ENCODE measurements at places on chromosomes 1 and 21.
A peak's percentile ranks its signal among the peaks of the same experiment; 100 is the strongest.

DNA sequence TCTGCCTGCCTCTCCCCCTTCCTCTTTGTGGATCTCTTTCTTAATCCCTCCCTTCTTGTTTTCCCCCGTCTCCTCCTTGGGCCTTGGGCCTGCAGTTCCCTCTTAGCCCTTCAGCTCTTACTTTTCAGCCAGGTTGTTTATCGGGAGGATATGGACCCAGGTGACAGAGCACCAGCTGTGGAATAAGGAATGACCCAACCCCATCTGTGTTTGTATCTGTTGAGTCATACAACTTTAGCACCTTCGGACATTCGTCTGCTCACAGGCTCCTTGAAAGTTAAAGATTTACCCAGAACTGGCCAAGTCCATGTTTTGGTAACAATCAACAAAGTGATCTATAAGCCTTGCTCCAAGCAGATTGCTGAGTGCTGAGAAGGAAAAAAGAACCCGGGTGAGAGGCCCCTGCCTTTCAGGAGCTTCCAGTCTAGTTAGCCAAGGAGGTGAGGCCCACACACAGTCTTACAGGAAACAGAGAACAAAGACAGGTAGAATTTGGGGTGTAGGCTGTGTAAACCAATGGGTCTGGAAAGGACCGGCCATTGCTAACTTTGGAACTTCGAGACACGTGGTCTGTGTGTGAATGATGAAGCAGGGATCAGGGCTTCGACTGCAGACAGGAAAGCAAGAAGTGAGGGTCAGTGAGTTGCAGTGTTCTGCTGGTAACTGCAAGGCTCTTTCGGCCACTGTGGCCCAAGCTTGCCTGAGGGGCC is 66.7 kb upstream of the F3 start:
- no peak for DNase-seq

- no peak for DNase-seq
Observed at GRCh38 chr1:21827141-21827679, 15.1 kb downstream of the LDLRAD2 start.

DNA sequence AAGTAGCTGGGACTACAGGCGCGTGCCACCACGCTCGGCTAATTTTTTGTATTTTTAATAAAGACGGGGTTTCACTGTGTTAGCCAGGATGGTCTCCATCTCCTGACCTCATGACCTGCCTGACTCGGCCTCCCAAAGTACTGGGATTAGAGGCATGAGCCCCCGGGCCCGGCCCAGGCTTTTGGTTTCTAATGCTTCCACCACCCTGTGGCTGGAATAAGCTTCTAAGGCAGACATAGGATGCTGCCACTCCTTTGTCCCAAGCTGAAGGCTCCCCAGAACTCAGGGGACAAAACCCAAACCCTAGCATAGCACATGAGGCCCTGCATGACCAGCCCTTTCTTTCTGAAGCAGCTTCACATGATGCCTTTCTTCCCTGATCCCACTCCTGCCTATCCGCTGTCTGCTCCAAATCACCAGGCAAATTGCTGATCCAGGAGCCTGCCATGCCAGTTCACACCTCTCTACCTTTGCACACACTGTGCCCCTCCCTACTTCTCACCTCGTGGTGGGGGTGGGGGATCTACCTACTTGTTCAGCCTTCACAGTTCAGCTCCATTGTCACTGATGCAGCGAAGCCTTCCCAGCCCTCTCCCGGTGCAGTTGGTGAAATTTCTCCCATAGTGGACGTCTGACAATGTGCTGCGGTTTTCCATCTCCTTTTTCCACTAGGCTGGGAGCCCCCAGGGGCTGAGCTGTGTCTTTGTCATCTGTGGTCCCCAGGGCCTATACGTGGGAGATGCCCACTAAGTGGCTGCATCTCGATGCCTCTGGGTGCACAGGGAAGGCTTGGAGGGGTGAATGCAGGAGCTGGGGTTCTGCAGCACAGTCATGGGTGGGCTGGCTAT is 6.9 kb downstream of the PTPRU start:
- no peak for DNase-seq

DNA sequence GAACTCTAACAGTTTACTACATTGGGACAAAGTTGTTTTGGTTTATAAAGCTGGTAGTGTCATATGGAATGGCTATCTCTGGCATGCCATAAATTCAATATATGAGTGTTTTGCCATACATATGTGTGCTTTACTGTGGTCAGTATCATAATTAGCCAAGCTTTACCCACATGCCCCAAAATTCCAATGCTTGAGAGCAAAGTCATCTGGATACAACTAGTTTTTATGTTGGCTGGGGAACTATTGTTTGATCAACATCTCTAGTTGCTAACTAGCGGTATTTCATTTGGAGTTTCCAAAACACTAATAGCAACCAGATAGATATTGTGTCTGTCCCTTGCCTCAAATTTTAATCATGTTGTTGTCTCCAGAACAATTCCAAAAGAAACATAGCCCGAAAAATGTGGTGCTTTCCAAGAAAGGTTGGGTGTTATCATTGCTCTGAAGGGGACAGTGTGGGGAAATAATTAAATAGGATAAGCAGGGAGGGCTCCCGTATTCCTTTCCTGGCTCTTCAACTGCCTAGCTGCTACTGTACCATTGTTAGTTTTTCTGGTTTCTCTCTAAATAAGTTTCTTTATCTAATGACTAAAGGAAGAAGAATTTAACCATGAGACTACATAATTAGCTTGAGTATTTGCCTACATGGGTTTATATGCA is 136.1 kb downstream of the TGFB2 start:
- peak; percentile 72 for DNase-seq

DNA sequence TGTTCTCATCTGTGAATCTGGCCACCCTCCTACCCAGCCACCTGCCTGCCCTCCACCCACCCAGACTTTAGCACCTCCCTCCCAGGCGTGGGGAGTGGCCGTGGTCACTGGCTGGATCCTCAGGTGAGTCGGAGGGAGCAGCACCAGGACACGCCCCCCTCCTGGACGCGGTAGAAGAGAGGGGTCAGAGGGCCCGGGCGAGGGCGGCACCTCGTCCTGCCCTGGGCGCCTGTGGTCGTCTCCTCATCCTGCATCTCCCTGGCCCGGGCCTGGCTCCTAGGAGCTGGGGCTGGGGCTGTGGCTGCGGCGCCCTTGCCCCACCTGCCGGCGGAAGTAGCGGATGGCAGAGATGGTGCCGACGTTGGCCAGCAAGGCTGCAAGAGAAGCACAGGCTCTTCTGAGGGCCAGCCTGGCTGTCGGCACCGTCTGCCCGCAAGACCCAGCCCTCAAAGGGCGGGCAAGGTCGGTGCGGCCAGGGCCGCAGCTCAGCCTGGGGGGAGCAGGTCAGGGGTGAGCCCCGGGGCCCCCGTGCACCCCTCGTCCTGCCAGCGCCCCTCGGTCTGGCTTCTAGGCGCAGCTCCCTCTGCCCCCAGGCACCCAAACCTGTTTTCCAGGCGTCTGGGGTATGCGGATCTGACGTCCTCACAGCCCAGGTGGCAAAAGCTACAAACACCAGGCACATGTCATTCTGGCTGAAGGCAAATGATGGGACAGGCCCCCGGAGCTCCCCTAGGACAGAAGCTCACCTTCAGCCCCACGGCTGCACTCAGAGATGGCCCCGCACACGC is 5.8 kb downstream of the PERM1 start:
- DNase-seq: peak; percentile 43

DNA sequence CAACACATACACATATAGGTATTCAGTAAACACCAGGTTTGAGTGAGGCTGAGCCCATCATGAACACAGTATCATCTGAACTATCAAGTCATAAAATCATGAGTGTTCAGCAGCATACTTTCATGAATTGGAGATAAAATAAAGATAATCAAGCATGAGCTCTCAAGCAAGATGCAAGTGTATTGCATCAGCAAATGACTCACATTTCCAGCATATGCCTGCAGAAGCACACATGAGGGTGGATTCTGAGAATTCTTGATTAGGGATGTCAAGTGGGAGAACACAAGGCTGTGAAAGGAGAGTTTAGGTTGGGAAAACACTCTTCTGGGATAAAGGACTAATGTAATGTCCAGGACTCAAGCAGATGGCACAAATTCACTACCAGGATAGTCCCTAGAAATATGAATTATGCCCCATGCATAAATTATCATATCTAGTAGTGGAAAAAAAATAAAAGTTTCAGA is 299.2 kb downstream of the SRGAP2C start:
- peak; percentile 88 for DNase-seq

DNA sequence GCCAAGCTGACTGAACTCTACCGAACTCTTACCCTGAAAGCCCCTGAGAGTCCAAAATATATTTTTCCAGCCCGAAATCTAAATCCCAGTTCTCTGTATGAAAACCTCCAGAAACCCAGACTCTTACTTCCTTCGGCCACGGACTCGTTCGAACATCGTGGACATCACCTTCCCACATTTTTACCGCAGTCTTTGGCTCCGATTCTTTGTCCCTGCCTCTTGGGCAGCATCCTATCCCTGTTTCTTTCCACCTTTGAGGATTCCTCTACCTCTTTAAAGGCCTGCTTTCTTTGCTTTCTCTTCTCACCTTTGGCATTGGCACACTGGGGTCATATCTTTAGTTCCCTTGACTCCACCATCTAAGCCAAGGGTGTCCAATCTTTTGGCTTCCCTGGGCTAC is 932 bp upstream of the USP24 start:
- DNase-seq: no peak

DNA sequence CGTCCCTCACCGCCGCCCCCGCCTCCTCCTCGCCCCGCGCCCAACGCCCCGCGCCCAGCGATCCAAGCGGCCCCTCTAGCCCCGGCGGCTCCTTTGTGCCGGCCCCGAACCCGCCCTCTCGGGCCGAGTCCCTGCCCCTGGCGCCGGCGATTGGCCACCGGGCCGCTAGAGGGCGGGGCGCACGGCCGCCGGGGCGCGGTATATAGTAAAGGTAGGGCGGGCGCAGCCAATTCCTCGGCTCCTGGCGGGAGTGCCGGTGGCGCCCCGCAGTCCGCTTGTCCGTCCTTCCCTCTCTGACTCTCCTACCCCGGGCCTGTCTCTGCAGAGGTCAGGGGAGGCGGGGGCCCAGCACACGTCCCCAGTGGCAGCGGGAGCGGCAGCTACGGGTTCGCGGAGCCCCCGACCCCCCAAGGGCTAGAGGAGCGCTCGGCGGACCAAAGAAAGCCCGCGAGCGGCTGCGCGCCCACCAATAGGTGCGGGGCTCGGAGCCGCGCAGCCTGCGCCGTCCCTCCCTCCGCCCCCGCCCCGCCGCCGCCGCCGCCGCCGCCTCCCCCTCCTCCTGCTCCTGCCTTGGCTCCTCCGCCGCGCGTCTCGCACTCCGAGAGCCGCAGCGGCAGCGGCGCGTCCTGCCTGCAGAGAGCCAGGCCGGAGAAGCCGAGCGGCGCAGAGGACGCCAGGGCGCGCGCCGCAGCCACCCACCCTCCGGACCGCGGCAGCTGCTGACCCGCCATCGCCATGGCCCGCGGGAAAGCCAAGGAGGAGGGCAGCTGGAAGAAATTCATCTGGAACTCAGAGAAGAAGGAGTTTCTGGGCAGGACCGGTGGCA is at the start of gene ATP1B1:
ATP1B1 (plus strand) TSS at position 596 of the 826 bp plus-strand sequence; CDS start at position 736, 140 bp downstream.
- peak; percentile 77 for DNase-seq

DNA sequence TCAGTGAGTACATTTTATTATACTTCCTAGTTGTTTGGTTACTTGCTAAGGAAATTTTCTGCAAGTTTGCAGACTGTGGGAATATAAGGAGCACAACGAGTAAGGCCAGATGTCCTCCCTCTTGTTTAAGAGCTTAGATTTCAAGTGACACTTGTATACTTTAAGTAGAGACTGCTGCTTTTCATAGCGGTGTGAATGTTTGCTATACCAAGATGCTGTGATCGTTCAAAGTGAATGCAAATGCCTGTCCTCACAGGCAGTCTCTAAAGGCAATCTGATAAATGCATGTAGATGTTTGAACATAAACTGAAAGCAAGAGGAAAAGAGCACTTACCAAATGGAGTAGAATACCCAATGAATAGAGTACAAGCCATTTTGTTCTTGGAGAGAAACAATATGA is 226.4 kb downstream of the NRIP1 start:
- no peak for DNase-seq

DNA sequence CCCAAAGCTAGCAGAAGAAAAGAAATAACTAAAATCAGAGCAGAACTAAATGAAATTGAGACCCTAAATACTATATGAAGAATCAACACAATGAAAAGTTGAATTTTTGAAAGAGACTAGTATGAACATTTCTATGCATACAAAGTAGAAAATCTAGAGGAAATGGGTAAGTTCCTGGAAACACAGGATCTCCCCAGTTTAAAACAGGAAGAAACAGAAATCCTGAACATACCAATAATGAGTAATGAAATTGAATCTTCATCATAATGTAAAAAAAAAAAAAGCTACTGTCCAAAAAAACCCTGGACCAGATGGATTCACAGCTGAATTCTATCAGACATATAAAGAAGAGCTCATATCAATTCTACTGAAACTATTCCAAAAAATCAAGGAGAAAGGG is 233.5 kb downstream of the PLPP3 start:
- DNase-seq: no peak

- DNase-seq: no peak
Observed at GRCh38 chr1:81412954-81413353, 387.8 kb upstream of the ADGRL2 start.

DNA sequence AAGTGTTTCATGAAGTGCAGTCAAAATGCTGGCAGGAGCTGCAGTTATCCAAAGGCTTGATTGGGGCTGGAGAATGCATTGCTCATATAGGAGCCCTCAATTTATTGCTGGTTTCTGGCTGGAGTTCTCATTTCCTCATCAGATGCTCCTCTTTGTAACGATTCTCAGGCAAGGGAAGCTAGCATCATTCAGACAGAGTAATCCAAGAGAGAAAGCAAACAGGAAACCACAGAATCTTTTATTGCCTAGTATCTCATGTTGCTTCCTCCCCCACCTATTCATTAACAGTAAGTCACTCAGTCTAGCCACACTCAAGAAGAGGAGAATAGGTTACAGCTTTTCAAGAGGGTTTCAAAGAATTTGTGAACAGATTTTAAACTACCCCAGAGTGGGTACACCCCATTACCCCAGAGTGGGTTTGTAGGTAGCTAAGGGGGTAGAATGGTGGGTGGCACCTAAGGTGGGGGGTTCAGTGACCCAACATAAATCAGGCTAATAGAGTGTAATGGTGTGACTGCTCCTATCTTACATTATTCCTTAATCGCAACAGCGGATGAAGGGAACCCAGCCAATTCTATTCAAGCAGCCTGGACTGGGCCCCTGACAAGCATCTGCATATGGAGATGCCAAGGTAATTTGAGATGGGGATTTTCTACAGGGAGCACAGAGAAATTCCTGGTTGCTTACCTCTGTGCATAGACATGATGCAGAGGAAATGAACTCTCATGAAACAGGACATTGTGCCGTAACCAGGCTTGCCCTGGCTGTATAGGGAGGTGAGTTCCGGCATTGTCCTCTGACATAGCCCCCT is 67.1 kb downstream of the KCNJ15 start:
- DNase-seq: peak; percentile 99

DNA sequence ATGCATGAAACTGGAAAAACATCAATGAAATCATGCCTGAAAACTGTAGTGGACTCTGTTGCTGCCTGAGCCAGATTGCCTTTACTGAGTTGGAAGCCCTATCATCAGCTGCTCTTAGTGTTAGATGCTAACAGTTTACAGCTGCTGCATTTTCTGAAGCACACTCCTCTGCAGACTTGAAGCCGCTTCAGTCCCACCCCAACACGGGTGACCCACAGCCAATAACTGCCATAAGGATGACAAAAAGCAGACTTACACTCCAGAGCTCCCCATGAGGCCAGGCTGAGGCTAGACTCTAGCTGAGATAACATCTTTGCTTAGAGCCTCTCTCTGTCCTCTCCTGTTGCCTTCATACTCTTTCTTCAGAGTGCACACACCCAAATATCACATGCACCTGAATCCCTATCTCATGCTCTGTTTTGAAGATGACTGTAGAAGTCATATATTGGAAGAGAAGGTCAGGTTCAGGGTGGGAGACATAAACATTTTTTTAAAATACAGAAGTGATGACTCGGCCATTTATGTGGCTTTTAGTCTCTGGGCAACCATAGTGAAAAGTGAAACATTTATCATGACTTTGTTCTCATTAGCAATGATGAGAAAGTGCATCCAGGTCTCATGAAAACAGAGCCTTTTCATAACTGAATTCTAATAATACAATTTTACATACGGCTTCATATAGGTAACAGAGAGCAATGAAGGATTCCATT is 161.0 kb downstream of the KCNK2 start:
- DNase-seq: peak; percentile 32
